ENCODE measurements at places on chromosomes 13 and 19.

DNA sequence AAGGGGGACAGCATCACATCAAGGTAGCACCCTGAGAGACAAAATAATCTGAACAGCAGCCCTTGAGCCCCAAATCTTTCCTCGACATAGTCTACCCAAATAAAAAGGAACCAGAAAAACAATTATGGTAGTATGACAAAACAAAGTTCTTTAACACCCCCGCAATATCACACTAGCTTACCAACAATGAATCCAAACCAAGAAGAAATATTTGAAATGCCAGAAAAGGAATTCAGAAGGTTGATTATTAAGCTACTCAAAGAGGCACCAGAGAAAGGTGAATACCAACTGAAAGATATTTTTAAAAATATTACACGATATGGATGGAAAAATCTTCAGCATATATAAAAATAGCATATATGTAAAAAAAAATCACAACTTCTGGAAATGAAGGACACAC is 252.9 kb upstream of the SLITRK6 start:
- DNase-seq: no peak

- no peak for DNase-seq
Measured at GRCh38 chr13:44184740-44185139, 188.9 kb upstream of the SERP2 start.

DNA sequence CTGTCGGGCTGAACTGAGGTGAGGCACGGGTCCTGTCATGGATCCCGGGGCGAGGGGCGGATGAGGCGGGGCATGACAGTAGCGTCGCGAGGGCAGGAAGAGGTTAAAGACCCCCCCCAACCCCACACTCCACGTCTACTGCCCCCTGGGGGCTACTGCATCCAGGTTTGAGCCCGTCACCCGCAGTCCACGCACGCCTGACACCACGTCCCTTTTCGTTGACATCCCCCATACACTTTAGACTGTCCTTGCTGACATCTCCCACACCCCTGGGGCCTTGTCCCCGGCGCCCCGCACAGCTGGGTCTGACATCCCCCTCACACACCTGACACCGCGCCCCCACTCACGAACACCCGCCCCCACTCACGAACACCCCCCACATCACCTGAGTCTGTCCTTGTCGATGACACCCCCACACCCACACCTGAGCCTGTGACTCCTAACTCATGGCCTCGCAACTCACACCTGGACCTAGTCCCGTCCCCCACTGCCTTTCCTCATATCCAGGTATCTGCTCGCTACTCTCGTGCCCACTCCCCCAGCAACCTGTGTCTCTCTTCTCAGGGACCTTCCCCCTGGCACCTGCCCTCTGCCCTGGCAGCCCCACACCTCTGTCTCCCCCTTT is 416 bp downstream of the SLC25A42 start:
- DNase-seq: no peak

GRCh38 chr19:6473647-6474046 is 7.9 kb downstream of the DENND1C start:
- DNase-seq: no peak

DNA sequence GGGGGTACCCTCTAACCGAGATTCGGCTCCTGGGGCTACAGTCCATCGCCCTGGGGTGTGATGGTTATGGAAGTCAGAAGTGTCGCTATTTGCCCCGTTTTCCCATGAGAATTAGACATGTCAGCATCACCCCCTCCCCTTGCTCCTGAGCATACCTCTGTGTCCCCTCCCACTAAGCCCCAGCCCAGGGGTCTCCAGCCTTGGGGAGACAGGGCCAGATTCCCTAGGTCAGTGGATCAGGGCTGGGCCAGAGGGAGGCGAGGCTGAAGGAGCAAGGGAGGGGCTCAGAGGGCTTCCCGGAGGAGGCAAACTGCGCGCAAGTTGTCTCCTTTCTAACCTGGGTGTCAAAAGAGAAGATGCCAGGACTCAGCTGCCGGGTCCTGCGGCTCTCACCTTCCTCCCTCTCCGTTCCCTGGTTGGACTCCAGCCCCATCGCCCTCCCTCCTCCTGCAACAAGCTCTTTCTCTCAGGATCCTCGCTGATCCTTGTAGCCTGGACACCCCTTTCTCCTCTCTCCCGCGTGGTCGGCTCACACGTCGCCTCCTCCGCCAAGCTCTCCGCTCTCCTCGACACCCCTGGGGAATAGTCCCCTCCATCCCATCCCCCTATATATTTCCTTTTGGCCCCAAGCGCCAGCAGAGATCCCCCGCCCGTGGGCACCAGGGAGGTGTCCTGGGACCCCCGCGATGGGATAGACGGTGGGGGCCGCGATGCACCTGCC is 459 bp upstream of the TMEM59L start:
- no peak for DNase-seq

- DNase-seq: no peak
Measured at GRCh38 chr13:99969453-99969918, 2.1 kb downstream of the ZIC5 start.

DNA sequence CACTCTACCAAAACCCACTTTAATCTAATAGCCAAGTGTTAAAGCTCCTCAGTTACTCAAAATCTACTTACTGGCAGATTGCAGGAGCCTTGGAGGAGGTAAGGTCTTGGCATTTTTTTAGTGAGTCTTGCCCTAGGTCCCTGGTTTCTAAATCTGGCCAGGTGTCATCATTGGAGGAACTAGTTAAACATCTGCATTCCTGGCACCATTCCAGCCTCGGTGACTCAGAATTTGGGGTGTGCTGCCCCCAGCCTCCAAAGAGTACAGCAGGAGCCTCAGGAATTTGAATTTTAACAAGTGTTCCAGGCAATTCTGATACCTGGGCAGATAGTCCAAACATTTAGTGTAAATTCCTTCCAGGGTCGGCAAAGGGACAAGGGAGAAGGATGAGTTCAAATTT is 37.4 kb downstream of the KLF5 start:
- no peak for DNase-seq
